ENCODE measurements at places on chromosomes 2 and 18.

GRCh38 chr2:109032229-109032820 is 43.3 kb upstream of the EDAR start:
- no peak for DNase-seq

GRCh38 chr18:33676593-33676992 is 98.6 kb downstream of the ASXL3 start:
- DNase-seq, result no peak

- DNase-seq, result no peak
These were observed 50.5 kb downstream of the MAPK4 start for GRCh38 chr18:50610349-50610748.

GRCh38 chr2:107414376-107414775 is 412.3 kb upstream of the RGPD4 start:
- DNase-seq, result no peak

DNA sequence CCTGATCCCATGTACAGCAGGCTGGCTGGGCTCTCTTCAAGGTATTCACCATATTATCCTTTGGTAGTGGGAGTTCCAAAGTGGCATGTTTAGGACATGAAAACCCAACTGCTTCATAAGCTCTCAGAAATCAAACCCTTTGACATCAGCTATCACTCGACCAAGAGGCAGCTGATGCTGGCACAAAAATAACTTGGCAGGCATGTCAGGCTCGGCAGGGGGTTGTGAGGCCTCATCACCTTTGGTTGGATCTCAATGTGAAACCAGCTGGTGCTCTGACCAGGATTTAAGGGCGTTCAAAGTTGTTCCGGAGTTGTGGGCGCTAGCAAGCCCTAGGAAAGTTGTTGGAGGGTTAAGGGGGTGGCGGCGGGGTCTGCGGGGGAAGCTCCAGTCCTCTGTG is 171.9 kb downstream of the FHOD3 start:
- DNase-seq, result no peak

All from WERI-Rb-1 (cell line).